Activated T-helper 2 cell treated with anti-CD3 and anti-CD28 coated beads, Interferon-gamma antibody, Interleukin-2, Interleukin-4, amounts not matched to agents 10 μg/mL and 5 μg/mL and 100 μg/mL, durations not matched to agents 14 hours and 24 hours and 36 hours (primary cell): ENCODE measurements at places on chromosomes 2 and 18.

DNA sequence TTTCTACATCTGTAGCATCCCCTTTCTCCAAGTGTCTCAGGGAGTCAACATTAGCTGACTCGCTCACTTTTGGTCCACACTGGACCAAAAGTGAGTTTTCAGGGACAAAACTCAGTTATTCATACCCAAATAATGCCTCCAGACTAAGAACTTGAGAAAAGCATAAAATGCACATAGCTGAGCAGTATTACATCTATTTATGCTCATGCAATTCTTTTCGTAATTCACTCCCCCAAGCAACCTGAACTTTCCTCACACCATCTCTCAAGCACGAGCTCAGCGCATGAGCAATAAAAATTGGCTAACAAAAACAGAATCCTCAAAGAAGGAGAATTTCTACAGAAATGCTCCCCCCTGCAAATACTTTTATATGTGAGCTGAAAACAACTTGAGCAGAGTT lies 17.0 kb downstream of the SFT2D3 start:
- no peak for DNase-seq

GRCh38 chr2:23291239-23291638 lies 93.7 kb upstream of the KLHL29 start:
- DNase-seq, result no peak

- no peak for DNase-seq
Measured at GRCh38 chr2:46601328-46601963, 122.1 kb downstream of the TMEM247 start.

DNA sequence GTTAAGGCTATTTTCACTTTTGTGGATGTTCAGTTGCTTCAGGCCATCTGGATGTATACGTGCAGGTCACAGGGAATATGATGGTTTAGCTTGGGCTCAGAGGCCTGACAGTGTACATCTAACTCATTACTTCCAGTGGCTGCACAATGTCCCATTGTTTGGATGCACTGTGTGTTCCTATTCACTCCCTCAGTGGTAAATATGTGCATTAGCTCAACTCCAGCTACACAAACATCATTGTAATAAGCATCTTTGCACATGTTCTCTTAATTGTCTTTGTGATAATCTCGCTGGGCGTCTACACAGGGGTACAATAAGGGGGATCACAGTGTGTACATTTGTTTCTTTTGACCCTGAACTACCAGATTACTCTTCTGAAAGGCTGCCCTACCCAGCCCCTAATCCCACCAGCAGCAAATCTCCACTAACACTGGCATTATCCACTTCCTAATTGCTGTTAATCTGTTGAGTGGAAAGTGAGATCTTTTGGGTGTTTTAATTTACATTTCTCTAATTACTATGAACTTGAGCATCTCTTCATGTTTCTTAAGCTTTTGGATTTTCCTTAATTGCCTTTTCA lies 56.1 kb upstream of the POLE4 start:
- DNase-seq, result no peak

DNA sequence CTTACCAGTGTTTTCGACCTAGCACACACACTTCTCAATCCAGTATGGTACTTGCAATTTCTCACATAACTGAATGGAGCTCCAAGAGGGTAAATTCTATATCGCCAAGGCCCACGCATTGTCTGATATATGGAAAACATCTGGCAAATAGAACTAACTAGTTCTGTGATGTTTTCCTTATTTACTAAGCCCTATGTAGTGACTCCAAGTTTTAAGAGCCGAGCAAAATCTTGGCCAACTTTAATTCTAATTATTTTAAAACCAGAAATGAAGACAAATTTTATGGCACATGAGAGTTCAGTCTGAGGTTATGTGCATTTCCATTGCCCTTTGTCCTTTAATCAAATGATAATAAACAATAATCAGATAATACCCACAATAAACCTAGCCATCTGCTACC lies 1119.7 kb upstream of the CNTNAP5 start:
- no peak for DNase-seq

DNA sequence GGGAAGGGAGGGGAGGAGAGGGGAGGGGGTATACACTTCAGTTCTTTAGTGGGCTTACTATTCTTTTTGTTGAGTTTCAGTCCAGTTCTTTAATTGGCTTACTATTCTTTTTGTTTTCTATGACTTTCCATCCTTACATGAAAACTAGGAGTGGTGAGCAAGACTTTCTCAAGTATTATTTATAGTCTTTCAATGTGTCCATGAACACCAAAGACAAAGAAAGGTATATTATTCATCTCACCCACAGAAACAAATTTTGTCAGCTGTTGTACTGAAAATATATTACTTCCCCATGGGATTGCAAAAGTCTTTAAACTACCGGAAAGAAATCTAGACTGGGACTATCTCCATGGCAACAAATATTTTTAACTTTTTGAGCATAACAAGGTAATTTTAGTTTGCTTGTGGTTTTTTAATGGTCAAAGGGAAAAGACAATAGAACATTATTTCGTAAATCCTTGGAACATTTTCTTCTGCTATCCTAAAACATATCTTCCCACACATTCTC lies 17.6 kb downstream of the ADAM17 start:
- DNase-seq, result no peak

DNA sequence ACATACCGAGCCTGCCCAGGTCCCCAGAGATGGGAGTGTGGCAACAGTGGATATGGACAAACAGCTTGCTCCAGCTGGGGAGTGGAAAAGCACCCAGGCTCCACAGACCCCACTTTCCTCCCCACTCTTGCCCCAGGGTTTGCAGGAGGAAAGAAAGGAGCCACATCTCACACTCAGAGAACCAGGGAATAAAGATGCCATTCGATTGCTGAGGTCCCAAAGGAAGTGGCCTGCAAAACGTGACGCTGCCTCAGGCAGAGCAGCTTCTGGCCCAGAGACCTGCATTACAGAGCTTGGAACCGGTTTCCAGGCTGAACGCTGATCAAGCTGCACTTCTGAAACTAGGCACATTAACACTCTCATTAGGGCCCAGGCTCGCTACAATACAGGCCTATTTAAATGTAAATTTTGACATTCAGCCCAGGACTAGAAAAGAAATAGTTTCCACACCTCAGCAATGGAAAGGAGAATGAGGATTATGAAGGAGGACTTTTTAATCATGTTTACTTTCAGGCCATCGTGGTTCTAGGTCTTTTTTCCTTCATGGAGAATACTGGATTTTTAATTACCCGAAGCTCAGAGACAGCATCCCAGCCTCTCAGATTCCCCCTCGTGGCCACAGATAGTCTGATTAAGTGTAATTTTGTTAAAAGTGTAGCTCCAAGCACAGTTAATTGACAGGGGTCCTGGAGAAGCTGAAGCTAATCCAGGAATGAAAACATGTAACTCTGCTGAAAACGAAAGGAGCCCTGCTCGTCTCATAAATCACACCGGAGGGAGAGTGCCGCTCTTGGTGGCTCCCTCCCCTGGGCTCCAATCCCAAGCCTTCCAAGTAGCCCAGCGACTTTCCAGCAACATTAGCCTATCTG lies 221.3 kb upstream of the RAB6C start:
- DNase-seq, result no peak

DNA sequence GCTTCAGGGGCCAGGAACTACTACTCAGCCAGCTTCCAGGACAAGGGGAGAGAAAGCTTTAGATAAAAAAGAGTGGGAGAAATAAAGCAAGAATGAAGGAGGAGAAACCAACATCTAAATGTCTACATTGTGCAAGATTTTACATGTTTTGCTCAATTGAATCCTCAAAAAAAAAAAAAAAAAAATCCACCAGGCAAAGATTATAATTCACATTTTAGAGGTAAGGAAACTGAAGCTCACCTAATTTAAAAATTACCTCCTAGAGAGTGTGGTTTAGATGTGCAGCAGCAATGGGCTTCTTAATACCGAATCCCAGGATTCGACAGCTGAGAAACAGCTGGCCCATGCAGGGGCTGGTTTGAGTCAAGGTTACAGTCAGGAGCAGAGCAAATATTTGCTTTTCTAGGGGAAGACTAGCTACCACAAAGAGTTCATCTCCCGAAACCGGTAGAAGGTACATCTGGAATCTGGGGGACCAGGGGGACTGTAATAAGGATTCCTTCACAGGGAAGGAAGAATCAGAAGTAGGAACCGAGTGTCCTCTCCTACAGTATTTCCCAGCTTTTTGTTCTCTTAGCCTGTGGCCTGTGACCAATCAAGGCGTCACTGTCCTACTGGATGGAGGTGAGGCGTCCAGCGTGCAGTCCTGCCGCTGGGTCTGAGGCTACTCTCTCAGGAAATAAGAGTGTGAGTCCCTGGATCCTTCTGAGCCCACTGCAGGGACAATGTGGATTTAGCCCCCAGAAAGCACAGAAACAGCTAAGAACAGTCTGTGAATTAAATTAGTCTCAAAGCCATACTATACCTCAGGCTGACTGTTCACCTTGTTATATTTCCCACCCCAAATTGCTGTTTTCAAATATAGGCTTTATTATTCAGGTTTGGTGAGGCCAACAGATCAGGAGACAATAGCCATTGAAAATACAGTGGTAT lies 42.3 kb downstream of the IL1R2 start:
- no peak for DNase-seq

DNA sequence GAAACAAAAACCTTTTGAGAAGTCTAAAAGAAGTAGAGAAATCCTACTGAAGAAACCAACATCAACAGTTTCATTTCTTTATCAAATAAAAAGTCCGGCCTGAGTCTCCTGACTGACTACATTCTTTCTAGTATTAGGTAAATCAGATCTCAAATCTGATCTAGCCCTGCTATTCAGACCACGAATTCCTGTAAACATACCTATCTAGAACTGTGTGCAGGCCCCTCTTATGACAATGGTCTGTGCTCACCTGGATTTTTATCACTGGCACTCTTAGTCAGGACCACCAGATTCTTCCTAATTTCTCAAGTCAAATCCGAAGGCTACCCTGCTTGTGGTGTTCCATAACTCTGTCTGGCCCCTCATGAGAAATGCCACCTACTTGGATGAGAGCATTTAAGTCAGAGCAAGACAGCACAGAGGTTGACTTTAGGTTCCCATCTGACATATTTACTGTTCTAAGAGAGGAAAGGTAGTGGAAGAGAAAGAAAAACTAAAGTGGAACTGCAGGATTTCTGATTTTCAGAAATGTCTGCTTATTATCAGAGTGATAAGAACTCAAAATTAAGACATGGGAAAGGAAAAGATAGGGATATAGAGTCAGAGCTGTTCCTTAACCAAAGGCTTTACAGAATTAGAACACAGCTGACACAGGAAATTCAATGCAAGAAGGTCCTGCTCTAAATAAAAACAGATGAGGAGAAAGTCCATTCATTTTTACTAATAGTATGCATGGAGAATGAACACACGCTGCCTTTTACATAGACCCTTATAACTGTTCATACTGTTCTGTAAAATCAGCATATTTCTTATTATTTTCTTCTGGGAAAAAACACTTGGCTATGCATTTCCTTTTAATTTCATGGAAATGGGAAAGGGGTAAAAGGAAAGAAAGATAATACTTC lies 56.5 kb downstream of the SLC8A1 start:
- no peak for DNase-seq

DNA sequence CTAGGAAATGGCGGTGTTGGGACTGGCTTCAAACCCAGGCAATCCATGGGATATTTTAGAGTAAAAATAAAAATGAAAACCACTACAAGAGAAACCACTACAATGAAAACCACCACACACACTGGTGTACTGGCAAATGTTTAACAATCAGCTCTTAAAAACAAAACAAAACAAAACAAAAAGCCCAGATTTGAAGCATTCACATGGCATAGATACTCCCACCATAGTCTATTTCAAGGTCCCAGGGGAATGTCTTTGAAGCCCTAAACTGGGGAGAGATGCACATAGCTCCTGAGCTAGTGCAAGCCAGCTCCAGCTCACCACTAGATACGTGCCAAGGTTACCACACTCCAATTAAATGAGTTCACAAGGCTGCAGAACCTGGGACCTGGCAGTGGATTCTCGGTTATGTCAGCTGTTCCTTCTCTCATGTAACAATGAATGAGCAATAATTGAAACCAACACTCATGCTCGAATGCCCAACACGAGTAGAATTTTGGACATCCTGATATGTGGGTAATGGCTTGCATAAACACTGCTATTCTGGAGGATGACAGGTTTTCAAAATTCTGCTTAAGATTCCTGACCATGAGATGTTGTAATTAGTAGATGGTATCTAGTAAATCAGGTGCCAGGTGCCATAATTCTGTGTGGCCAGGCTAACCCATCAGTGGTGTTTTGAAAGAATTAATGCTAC lies 102.2 kb downstream of the OSBPL6 start:
- no peak for DNase-seq

GRCh38 chr2:215755641-215756345 lies 257.6 kb downstream of the MREG start:
- DNase-seq, result no peak

- DNase-seq, result no peak
Measured at GRCh38 chr18:60965856-60966255, 367.4 kb upstream of the CDH20 start.

- DNase-seq, result no peak
Measured at GRCh38 chr2:149463328-149464002, 124.1 kb downstream of the MMADHC start.

- no peak for DNase-seq
Measured at GRCh38 chr2:149744865-149745264, 157.3 kb upstream of the MMADHC start.

GRCh38 chr2:239005586-239005985 lies 157.7 kb downstream of the TWIST2 start:
- DNase-seq, result no peak

DNA sequence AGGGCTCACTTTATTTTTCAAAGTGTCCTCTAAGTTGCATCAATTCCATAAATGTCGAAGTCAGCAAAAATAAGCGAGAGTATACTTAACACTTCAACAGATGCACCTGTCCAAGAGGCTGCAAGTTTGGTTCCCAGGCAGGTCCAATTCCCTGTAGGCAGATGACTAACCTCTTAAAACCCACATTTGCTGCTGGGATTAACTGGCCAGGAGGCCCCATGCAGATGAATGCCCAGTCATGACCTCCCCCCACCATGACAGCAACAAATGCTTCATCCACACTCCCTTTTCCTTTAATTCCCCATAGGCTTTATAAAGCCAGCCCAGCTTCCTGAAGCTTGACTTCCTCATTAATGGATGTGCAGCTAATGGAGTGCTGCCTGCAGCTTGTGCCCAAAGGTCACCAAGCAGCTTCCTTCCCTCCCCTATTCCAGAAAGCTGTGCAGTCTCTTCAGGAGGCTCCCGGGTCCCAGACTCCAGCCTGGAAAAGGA lies 35.7 kb downstream of the REEP1 start:
- no peak for DNase-seq

DNA sequence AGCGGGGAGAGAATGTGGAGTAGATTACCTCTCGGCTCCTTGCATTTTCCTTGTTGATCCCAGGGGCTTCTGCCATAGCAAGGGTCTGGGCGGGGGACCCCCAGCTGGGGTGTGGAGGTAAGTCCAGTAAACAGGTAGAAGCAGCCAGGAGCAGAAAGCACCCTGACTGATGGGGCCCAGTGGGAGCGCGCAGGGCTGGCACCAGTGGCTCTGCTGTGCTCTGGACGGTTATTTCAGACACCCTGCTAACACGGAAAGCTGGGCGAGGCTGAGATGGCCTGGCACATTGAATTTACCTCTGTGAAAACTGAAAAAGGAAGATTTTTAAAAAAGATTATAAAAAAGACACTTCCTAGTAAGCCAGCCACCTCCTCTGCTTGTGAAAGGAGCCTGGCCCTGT lies 109.6 kb upstream of the STPG4 start:
- no peak for DNase-seq
